ENCODE measurements at places on chromosomes 4 and X.
A peak's percentile ranks its signal among the peaks of the same experiment; 100 is the strongest.

DNA sequence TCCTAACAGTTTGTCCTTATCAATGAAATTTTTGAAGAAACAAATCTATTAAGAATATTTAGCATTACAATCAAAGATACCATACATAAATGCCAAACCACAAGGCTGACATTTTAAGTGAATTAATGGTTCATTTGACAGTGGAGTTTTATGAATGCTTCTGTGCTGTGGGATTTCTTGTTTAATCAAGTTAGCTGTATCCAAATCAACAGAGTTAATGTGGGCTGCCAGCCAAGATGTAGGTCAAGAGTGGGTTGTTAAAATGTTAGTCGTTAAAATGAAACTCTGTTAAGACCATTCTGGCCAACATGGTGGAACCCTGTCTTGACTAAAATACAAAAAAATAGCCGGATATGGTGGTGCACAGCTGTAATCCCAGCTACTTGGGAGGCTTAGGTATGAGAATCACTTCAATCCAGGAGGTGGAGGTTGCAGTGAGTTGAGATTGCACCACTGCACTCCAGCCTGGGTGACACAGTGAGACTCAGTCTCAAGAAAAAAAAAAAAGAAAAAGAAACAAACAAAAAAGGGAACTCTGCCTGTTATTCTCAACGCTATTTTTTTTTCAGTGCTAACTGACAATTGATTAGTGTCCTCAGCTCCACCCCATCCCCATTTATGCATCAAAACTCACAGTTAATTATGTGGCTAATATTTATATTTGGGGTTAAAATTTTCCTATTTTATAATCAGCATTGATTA lies 20.2 kb downstream of the GPAT3 start:
- DNase-seq: peak; percentile 72

DNA sequence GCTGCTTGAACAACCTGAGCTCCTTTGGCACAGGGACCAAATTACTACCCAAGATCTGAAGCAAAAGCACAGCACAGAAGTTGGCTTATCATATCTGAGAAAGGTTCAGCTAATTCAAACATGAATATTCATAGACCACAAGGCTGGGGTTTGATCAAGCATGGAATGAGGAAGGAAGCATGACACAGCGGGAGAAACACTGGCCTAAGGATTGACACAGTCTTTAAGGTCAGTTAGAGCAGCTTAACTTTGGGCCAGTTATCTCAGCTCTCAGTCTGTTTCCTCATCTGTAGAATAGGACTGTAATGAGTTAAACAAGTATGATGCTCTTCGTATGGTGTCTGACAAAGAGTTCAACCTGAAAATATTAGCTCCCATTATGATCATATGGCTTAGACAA lies 88.5 kb upstream of the CBR4 start:
- DNase-seq: no peak

- DNase-seq: no peak
Measured at GRCh38 chrX:96563646-96564045, 121.0 kb upstream of the DIAPH2 start.

- no peak for DNase-seq
Measured at GRCh38 chr4:176187624-176188023, 7.8 kb downstream of the SPATA4 start.

- DNase-seq: no peak
Measured at GRCh38 chr4:31275906-31276305, 555.7 kb downstream of the PCDH7 start.

DNA sequence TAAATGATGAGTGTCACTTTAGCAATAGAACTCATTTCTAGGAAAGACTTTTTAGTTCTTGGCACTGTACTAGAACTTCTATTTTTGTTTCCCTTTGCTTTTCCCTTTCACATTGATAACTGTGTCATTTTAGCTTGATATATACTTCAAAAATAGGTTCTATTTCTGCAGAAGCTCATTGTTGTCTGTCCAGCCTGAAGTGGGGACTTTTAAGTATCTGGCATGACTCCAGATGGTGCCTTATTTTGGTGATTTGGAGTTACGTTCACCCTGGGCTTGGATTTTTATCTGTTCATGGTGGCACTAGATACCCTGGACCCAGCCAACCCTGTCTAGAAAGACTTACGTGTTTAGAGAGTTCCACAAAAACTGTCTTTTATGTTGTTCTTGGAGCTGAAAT lies 3.4 kb downstream of the ABHD18 start:
- DNase-seq: no peak

DNA sequence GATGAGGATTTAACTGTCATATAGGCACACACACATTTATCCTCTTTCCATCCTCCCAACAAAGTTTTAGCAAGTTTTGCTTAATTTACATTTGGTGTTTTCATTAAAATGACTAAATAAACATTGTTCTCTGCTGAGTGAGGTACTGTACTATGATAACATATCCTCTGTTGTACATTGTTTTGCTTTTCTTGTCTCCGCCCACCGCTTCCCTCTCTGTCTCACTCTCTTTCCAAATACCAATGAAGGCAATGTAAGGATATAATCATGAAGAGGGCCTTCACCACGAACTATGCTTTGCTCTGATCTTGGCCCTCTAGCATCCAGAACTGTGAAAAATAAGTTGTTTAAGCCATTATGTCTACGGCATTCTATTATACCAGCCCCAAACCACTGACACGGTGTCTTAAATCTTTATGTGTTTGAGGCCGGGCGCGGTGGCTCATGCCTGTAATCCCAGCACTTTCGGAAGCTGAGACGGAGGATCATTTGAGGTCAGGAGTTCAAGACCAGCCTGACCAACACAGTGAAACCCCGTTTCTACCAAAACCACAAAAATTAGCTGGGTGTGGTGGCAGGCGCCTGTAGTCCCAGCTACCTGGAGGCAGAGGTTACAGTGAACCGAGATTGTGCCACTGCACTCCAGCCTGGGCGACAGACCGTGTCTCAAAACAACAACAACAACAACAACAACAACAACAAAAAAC lies 65.3 kb downstream of the HPRT1 start:
- DNase-seq: no peak

DNA sequence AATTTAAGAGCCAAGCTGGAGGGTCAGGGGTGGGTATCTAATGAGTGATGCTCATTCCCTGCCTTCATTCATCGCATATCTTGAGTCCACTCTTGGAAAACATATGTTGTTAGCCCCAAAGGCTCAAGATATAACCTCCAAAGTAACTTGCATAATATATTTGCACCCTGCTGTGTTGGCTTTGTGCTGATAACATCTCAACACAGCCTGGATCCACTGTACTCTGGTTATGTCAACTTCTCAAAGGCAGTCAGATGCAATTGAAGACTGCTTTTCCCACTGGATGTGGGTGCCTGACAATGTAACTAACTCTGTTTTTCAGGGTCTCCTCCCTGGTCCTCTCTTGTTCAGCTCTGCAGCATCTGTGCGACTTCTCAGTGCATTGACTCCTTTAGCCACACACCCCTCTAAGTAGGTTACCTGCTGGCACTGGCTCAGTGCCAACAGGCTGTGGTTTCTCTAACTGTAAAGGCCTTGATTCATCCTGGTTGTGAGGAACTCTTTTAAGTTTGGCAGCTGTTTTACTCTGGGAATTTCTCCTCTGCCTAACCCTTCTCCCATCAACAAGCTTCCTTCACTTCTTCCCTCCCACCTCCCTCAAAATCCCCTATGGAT lies 28.1 kb downstream of the SLC16A2 start:
- no peak for DNase-seq

DNA sequence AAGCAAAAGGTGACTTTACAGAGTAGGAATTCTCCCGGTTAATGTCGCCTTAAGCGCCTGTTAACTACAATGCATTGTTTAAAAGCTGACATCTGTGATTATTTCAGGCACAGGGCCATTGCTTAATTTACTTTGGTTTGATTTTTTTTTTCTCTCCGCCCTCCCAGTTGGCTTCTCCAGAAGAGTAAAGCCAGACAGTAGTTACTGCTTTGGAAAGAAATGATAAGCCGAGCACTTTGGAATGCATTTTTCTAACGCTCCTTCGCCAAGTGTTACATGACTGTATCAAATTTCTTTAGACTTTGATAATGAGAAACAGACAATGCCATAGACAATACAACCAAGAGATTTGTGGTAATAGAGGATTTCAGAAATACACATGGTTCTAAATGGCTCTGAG lies 383.0 kb upstream of the TENM3 start:
- DNase-seq: no peak

GRCh38 chr4:20284990-20285389 lies 33.3 kb downstream of the SLIT2 start:
- peak; percentile 38 for DNase-seq

DNA sequence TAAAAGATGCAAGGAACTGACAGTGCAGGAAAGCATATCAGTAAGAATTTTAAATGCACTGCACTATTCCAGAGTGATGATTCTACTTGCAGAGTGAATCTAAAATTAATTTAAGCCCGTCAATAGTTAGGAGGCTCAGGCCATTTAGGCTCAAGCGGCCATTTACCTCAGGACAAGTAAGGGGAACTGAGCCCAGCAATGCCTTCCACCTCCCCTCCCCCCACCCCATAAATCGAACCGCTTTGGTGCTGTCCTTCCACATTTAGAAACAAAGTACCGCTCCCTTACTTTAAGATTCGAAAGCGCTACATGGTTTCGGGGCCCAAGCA lies 665 bp downstream of the RBM41 start:
- no peak for DNase-seq

DNA sequence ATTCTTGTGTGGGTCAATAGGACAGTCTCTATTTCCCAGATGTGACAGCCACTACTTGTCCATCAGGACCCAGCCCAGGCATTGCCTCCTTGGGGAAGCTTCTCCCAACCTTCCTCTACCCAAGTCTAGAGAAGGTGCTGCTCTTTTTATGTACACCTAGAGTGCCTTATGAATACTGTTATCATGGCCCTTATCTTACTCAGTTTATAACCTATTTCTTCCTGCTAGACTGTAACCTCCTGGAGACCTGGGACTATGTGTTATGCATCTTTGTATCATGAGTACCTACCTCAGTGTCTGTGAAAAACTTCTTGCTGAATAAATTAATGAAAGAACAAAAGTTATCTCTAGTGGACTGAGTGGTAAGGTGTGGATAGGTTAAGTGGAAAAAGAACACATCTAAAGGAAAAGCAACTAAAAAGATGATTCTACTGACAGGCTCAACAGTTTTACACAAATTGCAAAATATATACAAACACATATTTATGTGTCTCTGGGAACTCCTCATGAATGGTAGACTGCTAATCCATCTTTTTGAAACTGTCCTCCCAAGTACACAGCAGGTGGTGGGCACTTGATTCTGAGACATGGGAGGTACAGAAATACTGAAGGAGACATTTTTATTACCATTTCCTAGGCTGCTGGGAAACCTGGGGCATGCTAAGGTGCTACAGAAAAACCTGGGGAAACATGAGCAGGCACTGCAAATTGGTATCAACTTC lies 106.6 kb downstream of the SH3RF1 start:
- DNase-seq: no peak
